Mucosa of gallbladder (tissue), 1 donor: ENCODE measurements at places on chromosomes 2 and 18. TPM values are rescaled to one million over a fixed set of nuclear protein-coding genes. Genes with fewer than 3 reads are reported as not detected.

The OR6B3 gene
- total RNA-seq: not detected

- no peak for DNase-seq
Measured at GRCh38 chr2:188734691-188735090, 239.5 kb upstream of the COL3A1 start.

The KCNS3 gene
- 6.5 TPM for total RNA-seq

- DNase-seq: no peak
Measured at GRCh38 chr18:50472941-50473340, 86.9 kb upstream of the MAPK4 start.

The UPP2 gene
- total RNA-seq: not detected

DNA sequence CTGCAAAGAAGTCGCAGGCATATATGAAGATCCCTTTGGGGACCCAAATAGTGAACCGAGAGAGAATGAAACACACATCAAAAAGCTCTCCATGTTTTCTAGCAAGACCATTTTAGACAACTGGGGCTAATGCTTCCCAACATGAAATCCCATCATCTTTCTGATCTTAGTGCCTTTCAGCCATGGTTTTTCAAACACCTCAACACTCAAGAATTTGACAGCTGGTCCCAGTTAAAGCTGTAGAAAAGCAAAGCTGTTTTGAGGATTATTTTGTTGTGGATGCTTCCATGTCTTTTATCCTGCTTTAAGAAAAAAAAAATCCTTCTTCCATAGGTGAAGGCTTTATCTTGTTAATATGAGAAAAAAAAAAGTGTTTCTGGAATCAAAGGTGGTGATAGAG, 259.1 kb downstream of the STK39 start:
- DNase-seq: no peak

The TRMT61B gene
- total RNA-seq: 14.6 TPM

GRCh38 chr18:60861575-60861974, 471.7 kb upstream of the CDH20 start:
- no peak for DNase-seq

The SATB2 gene
- total RNA-seq: 6.4 TPM

The HMSD gene
- not detected for total RNA-seq

The IL37 gene
- total RNA-seq: 0.29 TPM

DNA sequence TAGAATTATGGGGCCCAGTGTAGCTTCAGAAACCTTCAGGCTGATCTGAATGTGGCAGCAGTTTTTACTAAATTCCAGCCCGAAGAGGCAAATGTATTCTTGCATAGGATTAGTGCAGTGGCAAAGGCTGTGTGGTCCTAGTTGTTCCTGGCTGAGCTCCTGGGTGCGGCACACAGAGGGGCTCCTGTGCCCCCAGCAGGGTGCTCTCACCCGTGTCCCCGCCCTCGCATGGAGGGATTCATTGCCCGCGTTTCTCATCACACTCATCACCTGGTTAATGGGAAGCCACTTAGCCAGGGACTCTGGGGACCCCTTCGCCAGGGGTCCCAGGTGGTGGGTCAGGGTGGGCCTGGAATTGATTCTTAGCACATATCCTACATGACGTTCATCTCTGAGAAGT, 3.9 kb downstream of the KCNG2 start:
- no peak for DNase-seq

DNA sequence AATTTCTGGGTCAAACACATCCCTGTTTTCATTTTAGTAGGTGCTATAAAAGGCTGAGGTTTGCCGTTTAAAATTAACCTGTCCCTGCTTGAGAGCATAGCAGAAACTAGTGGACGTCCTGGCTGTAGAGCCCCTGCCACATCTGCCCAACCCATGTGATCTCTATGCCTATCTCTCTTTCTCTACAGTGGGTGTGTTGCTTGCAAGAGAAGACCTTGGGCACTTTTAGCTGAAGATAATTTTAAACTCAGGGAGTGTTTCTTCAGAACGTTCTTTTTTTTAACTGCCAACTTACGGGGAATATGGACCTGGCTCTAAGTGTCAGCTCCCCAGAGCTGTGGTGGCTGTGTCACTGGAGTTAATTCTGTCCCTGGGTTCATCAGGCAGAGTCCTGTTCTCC, 100.6 kb downstream of the NRP2 start:
- DNase-seq: no peak

- DNase-seq: no peak
Measured at GRCh38 chr2:205751569-205752031, 69.3 kb downstream of the NRP2 start.

DNA sequence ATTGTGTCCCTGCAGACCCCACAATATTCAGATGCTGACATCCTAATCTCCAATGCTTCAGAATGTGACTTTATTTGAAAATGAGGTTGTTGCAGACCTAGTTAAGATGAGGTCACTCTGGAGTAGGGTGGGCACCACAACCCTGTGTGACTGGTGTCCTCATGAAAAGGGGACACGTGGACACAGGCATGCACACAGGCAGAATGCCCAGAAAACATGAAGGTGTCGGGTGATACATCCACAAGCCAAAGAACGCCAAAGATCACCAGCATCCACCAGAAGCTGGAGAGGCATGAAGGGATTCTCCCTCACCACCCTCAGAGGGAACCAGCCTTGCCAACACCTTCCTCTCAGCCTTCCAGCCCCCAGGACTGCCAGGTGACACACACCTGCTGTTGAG, 69.3 kb downstream of the AFF3 start:
- no peak for DNase-seq

GRCh38 chr18:48613589-48614404, 75.0 kb downstream of the CTIF start:
- peak; percentile 71 for DNase-seq

DNA sequence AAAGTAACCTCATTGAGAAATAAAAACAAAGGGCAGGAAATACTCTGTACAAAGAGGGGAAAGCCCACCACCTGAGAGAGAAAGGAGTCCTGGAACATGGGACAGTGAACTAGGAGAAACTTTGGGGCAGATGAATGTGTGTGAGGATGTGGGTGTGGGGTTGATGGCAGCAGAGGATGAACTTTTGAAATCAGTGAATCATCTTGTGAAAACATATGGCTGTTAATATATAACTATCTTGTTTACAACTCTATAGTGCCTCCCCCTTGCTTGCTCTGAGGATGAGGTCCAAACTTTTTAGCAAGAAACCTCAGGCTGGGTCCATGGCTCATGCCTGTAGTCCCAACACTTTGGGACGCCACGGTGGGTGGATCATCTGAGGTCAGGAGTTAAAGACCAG, 171.8 kb upstream of the LHCGR start:
- no peak for DNase-seq
